ENCODE measurements at places on chromosomes 4 and X.

GRCh38 chr4:78661921-78662521 is 110.5 kb downstream of the ANXA3 start:
- peak; percentile 33 for DNase-seq

- DNase-seq: no peak
These were observed 520.7 kb upstream of the AADAT start for GRCh38 chr4:170610434-170610833.

DNA sequence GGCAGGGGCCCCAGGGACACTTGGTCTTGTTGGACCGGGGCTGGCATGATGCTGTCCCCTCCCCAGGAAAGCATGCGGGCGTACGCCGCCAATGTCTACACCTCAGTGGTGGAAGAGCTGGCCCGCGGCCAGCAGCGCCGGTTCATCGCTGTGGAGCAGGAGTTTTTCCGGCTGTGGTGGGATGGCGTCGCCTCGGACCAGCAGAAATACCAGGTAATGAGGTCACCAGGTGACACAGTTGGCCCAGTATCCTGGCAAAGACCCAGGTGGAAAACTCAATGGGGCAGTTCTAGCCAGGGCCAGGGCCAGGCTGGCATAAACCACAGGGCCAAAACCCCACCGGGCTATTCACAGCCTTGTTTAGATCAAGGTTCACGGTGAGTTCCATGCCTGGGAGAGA is 1.5 kb downstream of the MAN2B2 start:
- DNase-seq: no peak

DNA sequence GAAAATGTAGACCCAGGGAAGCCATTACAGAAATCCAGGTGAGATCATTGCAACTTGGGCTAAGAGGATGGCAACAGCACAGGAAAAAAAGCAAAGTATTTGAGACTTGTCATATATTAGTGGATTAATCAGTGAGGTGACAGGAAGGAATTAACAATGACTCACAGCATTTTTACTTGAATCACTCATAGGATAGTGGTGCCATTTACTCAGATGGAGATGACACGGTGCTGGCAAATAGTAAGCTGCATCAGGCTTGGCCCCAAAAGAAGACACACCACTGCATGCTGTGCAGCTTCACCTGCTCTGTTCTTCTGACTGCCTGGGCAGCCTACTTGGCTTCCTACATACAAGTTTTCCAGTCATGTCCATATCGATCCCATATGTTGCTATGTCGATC is 144.8 kb downstream of the FRYL start:
- peak; percentile 37 for DNase-seq

DNA sequence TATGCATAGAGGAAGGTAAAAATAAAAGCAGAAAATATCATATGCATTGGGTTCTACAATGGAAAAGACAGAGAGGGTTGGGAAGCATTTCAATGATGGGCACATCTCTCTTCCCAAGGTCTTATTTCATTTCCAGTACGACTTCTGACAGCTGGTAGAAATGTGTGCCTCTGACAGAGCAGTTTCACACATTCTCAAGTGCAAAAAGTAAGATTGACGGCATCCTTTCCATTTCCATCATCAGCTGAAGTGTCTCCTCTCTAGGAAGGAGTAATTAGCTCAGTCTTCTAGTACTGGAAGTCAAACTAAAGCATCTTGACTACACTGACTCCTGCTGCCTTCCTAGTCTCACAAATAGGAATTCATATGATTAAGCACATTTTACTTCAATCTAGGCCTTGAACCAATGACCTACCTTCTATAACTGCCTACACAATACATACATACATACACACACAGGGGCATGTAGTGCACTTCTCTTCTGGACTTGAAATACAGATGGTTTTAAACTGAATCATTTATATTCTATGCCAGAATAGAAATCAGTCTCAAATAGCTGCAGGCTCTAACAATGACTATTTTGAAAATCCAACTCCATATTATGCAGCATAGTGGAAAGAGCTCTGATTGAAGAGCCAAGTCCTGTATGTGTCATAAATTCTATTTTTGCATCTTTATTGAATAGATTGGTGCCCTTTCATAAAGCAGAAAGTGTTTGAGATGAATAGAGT is 473.4 kb downstream of the INPP4B start:
- peak; percentile 19 for DNase-seq

DNA sequence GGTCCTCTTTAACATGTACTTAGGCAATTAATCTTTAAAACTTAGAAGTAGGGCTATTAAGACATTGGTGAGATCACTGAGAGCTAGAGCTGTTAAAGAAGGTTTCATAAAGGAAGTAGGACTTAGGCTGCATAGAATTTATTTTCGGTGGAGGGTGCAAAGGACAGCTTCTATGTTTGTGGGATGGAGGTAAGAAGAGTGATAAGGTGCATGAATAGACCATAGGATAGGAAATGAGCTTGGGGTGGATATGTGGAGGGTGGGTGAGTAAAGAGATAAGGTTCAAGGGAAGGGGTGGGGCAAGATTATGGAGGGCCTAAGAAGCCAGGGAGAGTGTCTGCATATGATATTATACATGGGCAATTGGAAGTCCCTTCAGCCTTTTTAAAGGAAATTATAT is 15.9 kb downstream of the RTL9 start:
- no peak for DNase-seq

DNA sequence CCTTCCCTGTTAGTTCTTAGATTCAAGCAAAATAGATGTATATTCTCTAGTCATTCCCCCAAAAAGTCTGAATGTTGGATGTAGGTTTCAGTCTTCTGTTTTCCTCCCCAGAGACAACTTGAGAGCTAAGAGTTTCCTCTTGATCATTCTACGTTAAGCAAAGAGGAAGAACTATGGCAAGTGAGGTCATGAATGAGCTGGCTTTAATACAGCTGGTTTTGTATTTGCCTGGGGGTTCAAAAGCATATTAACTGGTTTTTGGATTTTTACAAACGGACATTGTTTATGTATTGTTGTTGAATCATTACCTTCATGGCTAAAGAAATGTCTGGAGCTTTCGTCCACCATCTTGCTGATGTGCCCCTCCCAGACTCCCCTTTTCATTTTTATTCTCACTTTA is 916.7 kb upstream of the POU3F4 start:
- no peak for DNase-seq

- DNase-seq: no peak
These were observed 3.6 kb upstream of the GATA1 start for GRCh38 chrX:48782795-48783194.

- no peak for DNase-seq
These were observed 22.2 kb upstream of the CAMK2D start for GRCh38 chr4:113783701-113784100.

- no peak for DNase-seq
These were observed 339.0 kb upstream of the DDX53 start for GRCh38 chrX:22660756-22661155.

GRCh38 chr4:181687116-181687515 is 556.1 kb upstream of the TENM3 start:
- DNase-seq: peak; percentile 22

DNA sequence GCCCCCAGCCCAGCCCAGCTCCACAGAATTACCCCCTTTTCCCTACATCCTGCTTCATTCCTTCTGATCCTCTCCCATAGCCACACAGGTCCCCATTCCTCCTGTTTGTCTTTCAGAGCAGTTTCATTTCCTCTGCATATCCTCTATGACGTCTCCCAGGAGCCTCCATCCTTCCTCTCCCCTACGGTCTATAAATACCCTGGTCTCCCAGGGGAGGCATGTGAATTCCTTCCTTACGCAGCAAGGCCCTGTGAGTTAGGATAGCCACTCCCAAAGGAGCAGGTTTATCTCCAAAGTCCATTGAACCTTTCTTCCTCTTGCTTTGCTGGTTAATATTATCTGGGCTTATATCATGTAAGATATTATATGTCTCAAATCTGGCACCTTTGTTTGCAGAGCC is 8.4 kb upstream of the APLN start:
- peak; percentile 28 for DNase-seq

DNA sequence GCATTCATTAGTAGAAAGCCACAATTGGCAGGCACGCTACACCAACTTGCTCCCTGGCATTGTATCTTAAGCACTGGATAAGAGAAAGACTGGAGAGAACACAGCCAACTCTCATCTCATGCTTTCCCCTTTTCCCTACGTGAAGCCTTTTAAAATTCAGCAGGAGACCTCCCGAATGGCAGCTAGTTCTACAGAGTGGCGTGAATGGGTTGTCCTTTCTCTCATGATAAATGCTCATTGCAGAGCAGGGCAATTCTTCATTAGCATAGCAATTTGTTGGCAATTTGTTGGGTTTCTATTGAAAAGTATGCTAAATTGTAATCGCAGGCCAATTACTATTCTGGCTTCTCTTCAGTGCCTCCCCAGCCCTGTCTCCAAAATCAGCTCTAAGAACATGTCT is 48.0 kb downstream of the SEPTIN11 start:
- no peak for DNase-seq

DNA sequence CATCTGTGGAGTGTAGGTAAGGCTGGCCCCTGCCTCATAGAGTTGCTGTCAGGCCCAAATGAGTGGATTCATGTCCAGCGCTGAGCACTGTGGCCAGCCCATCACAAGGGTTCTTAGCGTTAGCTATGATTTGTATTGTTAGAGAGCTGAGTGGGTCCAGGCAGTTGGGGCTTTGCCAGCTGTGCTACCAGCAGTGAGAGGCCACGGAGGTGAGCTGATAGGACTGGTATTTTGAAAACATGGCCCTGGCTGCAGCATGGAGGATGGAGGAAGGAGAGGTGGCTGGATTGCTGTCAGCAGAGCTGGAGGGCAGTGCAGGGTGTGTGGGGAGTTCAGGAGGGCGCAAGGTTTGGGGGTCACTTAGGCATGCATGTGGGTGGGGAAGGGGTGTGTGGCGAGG is 69.8 kb downstream of the PSAPL1 start:
- DNase-seq: no peak

DNA sequence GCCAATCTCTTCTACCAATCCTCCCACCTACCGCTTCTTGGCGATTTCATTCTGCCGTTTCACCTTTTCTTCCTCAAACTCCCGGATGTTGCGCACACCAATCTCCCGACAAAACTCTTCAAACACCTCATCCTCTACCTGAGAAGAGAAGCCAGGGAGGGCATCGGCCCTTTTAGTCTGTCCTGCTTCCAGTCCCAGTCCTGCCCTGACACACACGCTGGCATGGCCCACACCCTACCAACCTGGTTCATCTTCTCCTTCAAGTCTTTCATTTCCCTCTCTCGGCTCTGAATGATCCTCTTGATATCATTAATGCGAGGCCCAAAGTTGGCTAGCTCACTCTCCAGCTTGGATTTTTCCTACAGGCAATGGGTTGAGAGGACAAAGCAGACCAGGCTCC is 18.9 kb downstream of the SMC1A start:
- DNase-seq: no peak

GRCh38 chrX:24150051-24150790 is 692 bp downstream of the ZFX start:
- peak; percentile 92 for DNase-seq

GRCh38 chrX:136778020-136778419 is 2.7 kb downstream of the ARHGEF6 start:
- no peak for DNase-seq

GRCh38 chr4:109026588-109026987 is 263.7 kb upstream of the ETNPPL start:
- peak; percentile 71 for DNase-seq

DNA sequence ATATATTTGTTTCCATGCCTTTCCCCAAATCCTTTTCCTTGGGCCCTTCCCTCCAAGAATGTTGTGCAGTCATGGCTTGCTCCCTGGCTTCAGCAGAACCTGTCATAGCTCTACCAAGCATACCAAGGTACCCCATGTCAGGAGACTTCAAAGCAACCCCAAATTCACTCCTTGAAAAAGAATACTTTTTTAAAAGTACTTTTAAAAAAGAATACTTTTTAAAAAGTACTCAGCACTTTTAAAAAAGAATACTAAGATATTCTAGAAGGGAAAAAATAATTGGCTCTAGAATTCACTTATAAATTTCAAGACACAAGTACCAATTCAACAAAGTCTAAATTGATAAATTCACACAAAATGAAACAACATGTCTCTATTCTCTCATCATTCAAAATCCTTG is 76.0 kb downstream of the NR3C2 start:
- DNase-seq: no peak

GRCh38 chr4:45350438-45350837 is 624.1 kb upstream of the GNPDA2 start:
- DNase-seq: no peak

- DNase-seq: peak; percentile 78
These were observed 49.2 kb upstream of the PRSS48 start for GRCh38 chr4:151227731-151228130.

DNA sequence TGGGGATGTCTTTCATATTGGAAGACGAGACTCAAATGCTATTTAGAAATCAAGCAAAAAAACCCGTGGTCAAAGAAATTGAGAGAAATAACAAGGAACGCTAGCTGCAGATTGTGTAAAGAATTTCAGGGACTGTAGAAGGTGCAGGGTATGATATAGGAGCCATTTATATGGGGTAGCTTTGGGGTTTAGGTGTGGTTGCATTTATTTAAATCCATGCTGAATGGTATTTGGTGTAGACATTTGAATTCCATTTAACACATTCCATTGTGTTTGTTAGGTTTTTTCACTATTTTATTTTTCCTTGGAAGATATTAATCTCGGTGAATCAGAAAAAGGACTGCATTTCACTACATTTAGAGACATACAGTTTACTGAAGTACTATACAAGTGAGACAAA is 341.0 kb upstream of the GALNTL6 start:
- DNase-seq: no peak

- no peak for DNase-seq
These were observed 3.1 kb upstream of the L1CAM start for GRCh38 chrX:153889123-153889522.

- no peak for DNase-seq
These were observed 281.5 kb upstream of the KLF3 start for GRCh38 chr4:38382520-38382919.

DNA sequence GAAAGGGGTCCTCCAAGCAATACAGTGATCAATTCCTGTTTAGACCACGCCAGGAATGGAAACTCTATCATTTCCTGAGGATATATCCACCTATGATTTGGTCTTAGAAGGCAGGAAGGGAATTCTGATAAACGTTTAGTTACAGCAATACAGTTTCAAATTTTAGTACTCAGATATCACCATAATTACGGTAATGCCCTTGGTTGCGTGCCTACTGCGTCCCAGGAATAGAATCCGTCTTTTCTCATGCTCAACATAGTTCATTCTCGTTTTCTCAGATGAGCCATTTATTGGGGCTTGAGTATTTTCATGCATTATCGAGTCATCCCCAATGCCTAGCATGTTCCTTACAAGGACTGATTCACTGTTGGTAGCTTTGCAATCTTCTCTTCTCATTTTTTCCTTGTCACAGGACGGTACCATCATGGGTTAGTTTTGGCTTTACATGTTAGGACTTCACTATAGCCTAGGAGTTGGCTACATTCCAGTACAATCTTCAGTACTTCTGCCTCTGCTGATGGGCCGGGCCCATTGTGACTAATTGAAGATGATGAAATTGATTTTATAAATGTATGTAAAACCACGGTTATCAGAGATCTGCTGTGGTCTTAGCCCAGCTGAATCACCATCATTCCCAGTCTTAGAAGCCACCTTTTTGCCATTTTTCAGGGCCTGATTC is 4.4 kb upstream of the PRKX start:
- peak; percentile 50 for DNase-seq

DNA sequence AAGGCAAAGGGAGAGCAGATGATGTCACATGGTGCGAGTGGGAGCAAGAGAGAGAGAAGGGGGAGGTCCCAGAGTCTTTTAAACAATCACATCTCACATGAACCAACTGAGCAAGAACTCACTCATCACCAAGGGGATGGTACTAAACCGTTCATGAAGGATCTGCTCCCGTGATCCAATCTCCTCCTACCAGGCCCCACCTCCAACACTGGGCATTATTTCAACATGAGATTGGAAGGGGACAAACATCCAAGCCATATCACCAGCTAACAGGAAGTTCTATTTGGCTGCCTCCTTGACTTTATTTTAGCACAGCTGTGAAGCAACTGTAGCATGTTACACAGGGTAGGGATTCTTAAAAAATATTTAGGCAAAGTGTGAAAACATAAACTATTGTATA is 102.5 kb downstream of the DDIT4L start:
- peak; percentile 10 for DNase-seq
